ENCODE measurements at places on chromosomes 6 and 20.

DNA sequence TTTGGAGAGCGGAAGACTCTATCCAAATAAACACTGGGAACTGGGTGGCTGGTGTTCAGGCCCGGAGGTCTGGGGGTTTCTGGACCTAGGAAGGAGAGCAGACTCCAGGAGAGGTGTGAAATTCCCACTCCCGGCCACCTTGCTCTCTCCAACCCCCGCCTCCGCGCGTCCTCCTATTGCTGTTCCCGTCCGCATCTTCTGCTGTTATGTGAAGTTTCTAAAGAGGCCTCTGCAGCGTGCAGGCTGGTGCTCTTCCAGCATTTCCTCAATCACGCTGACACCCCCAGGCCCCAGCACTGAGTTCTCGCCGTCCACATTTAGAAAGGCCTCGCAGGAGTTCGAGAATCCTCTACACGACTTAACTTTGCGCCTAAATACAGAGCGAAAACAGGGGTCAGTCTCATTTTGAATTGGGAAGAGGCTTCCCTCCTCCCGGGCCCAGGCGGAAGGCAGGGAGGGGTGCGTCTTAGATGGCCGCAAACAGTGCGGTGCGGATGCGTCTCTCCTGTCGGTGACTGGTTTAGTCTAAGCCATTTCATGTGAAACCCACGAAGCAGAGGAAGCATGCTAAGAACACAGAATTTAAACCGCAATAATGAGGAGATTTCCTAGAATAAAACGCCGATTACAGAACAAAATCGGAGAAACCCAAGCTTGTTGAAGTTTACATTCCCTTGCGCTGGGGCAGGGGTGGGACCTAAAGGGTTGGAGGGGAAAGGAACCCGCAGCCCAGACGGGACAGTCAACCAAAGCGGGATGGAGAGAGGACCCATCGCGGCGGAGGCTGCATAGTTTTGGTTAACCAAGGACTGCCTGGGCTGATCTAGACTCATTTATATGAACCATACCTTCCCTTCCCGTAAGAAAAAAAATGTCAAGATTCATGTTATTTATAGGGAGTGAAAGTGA, 4.0 kb upstream of the FOXF2 start:
- no peak for DNase-seq

GRCh38 chr6:145875496-145876211, 61.1 kb upstream of the FBXO30 start:
- DNase-seq: no peak

- no peak for DNase-seq
Measured at GRCh38 chr6:44558024-44558831, 170.7 kb downstream of the CDC5L start.

DNA sequence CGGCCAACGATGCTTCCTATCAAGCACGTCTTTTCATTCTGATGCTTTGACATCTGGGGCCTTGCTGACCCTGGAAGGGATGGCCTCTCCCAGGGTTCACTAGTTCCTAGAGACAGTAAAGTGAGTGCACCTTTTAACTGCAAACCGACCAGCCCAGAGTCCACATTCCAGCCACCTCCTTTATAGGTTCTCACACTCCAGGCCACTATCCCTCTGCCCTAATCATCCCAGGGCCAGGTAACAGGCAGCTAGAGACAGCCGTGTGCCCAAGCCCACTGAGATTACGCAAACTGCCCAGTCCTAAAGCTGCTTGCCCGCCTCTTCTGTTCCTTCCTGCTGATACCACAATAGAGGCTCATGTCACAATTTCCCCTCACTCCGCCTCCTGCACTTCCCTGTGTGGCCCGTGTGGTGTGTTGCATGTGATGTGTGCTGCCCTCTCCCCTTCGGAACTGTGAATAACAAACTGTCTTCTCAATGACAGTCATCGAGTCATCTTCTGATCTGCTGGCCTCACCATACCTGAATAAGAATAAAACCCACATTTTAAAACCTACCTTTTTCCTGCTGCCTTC, 123.7 kb upstream of the EXOC2 start:
- no peak for DNase-seq

- DNase-seq: no peak
Measured at GRCh38 chr6:20861481-20861880, 327.2 kb downstream of the CDKAL1 start.

DNA sequence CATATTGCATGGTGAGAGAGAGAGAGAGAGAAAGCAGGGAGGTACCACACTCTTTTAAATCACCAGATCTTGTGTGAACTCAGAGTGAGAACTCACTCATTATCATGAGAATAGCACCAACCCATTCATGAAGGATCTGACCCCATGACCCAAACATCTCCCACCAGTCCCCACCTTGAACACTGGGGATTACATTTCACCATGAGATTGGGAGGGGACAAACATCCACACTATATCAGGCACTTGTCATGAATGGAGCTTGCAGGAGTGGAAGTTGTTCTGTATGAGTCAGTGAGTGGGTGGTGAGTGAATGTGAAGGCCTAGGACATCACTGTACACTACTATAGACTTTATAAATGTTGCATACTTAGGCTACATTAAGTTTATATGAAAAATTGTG, 47.7 kb upstream of the RNF182 start:
- DNase-seq: no peak

DNA sequence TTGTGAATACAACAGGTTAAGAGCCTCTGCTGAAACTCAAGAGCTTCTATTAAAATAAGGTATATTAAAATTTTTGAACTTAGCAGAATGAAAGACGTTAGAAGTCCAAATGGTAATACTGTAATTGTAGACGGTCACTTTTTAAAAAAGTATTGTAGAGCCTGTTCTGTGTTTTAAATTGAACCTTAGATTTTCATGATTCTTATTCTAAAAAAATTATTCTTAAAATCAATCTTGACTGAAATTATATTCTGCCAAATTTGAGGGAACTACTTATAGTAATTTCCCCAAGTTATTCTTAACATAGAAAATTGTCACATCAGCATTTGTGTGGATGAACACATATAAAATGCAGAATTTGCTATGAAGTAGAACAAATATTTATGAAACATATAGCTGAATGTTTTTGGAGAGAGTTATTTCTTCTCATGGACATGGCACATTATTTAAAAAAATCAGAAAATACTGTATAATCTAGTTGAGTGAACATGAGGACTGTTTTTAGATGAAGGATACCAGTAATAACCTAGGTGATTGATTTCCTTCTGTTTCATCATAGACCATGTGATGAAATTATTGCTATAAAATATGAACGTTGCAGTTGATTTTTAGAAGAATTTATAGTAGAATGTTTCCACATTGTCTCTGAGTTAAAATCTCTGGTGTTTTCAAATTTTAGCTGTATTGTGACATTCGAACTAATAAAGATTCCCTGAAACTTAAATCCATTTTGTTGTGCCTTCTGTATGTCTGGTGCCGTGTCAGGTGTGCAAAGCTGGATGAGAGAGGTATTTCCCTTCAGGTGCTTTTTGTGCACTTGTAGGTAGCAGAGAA, 2.8 kb downstream of the TBPL1 start:
- DNase-seq: no peak
